ENCODE measurements at places on chromosomes 11 and 22. TPM values are rescaled to one million over a fixed set of nuclear protein-coding genes. Genes with fewer than 3 reads are reported as not detected.

CDCA5 gene
- 25.9 TPM for total RNA-seq

DSCAML1 gene
- not detected for total RNA-seq

GPR83 gene
- total RNA-seq: 0.16 TPM

BARX2 gene
- total RNA-seq: 3.4 TPM

MRGPRX3 gene
- 45.6 TPM for total RNA-seq

BTG4 gene
- not detected for total RNA-seq

RGL4 gene
- total RNA-seq: not detected

Data from hair follicular keratinocyte (primary cell).